HL-60 (cell line): ENCODE measurements at places on chromosomes 7 and 10.

DNA sequence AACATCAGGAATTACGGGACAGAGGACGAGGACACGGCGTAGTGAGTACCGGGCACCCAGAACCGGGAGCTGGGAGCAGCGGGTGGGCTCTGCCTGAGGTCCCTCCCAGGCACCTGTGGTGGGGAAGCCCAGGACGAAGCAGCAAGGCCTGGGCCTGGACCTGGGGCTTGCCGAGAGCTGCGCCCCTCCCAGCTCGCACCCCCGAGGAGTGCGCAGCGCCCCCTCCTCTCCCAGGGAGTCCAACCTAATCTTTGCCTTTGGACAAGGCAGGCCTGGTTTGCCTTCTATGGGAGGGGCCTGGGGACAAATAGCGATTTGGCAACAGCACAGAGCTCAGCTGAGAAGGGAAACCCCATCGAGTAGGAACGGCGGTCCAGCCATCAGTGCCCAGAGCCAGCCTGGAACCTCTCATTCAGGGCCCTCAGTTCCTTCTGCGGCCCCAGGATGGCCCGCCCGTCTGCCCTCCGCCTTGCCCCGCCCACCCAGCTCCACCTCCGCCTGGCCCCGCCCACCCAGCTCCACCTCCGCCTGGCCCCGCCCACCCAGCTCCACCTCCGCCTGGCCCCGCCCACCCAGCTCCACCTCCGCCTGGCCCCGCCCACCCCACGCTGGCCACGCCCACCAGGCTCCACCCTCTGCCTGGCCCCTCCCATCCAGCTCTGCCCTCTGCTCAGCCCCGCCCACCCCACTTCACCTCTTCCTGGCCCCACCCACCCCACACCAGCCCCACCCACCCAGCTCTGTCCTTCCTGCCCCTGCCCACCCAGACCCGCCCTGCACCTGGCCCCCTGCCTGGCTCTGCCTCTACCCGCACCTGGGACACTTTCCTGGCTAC lies 32.5 kb upstream of the KNDC1 start:
- DNase-seq = no peak

- peak; percentile 31 for DNase-seq
Observed at GRCh38 chr7:101017064-101017777, 2.7 kb upstream of the MUC17 start.

GRCh38 chr10:97434055-97434454 lies 8.1 kb downstream of the PGAM1 start:
- no peak for DNase-seq

GRCh38 chr7:159030490-159031134 lies 114.1 kb downstream of the VIPR2 start:
- peak; percentile 16 for DNase-seq

DNA sequence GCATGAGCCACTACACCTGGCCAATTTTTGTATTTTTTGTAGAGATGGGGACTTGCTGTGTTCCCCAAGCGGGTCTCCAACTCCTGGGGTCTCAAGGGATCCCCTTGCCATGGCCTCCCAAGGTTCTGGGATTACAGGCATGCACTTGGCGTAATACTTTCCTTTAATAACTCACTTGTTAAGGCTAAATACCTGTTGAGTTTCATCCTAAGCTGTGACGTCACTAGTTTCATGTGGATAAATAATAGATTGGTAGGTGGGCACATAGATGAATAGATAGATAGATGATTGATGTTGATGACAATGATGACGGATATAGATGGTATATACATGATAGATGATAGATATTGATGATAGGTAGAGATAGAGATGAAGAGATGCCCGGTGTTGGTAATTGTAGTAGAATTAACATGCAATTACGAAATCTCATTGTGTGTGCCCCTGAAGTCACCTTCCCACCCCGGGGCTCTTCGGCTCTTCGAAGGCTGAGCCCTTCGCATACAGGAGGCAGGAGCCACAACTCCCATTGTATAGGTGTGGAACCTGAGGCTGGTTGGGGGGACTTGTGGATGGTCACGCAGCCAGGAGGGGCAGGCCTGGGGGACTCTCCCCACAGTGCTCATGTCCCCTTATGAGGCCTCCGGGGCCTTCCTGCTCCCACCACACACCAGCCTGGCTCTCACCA lies 2.6 kb downstream of the GRIFIN start:
- no peak for DNase-seq
